CD4-positive, alpha-beta T cell treated with Interleukin-6 at 100 ng/mL for 8 hours (primary cell): ENCODE measurements at places on chromosomes 6 and 20.

- DNase-seq: no peak
These were observed 1.7 kb downstream of the SAPCD1 start for GRCh38 chr6:31764198-31764597.

DNA sequence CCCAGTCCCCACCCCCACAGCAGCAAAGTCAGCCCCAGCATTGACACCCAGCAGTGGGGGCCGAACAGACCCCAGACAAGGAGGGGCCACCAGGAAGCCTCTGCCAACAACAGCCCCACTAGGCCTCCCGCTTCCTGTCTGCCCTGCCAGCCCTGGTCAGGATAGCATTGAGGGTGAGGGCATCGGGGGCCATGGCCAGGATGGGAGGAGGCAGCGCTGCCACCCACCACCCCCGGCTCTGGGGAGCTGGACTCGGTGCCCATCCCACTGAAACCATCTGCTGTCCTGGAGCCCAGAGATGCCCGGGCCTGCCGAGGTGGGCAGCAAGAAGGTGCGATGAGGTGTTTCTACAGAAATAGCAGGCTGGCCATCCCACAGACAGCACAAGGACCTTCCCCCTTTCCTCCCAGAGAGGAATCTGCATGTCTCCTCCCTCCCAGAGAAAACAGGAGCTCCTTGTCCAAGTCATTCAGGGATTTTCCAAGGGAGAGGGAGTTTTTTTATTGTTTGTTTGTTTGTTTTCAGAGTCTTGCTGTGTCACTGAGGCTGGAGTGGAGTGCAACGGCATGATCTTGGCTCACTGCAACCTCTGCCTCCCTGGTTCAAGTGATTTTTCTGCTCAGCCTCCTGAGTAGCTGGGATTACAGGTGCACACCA lies 62.1 kb upstream of the BHLHE23 start:
- DNase-seq: no peak

DNA sequence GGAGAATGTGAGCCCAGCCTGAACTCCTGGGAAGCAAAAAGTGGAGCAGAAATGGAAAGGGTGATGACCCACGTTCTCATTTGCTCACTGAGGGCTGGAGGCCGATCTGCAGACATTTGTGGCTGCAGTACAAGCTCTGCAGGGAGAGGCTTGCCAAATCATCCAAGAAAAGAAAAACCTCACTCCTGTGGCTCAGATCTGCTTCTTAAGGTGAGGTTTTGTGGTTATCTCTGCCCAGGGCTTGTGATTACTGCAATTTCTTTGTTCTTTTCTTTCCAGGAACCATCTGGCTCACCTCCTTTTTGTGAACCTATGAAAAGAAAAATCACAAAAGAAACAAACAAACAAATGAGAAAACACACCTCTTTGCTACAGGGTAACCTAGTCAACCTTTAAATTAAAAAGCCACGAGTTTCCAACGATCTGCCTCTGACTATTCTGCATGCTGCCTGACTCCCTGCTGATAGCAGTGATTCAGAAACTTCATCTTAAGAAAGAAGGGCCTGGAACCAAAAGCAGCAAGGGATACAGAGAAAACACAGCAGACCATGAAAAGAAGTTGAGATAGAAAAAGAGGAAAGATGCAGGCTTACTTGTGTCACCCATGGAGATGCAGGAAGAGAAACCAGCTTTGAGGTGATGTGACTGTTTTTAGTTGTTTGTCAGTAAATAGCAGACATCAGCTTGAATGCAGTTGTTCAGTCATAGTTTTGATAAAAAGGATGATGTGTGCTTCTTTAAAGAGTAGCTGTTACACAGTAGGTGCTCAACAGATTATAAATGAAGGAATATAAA lies 165.1 kb downstream of the LMBRD1 start:
- no peak for DNase-seq

- DNase-seq: no peak
These were observed 50.9 kb downstream of the MYH7B start for GRCh38 chr20:35006531-35006971.

GRCh38 chr20:11080781-11081377 lies 407.1 kb upstream of the JAG1 start:
- no peak for DNase-seq

- no peak for DNase-seq
These were observed 136.9 kb downstream of the SASH1 start for GRCh38 chr6:148479497-148479896.

GRCh38 chr6:138562691-138563090 lies 63.4 kb upstream of the NHSL1 start:
- DNase-seq: no peak

DNA sequence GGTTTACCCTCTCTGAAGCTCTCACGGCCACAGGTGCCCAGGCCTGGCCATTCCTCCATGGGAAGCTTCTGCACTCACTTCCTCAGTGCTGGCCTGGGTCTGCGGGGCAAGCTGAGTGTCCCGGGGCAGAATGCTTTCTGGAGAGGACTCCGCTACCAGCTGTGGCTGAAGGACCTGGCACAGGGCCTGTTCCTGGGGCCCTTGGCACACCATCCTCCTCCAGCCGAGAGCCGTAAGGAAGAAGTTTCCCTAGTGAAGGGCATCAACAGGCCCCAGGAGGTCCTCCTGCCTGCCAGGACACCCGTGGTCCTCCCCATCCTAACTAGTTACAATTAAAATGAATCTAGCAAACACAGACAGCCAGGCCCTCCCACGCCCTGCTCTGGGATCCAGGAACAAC lies 14.0 kb upstream of the KCNK15 start:
- DNase-seq: no peak

- no peak for DNase-seq
These were observed 159.2 kb upstream of the C6orf118 start for GRCh38 chr6:165468340-165469235.

DNA sequence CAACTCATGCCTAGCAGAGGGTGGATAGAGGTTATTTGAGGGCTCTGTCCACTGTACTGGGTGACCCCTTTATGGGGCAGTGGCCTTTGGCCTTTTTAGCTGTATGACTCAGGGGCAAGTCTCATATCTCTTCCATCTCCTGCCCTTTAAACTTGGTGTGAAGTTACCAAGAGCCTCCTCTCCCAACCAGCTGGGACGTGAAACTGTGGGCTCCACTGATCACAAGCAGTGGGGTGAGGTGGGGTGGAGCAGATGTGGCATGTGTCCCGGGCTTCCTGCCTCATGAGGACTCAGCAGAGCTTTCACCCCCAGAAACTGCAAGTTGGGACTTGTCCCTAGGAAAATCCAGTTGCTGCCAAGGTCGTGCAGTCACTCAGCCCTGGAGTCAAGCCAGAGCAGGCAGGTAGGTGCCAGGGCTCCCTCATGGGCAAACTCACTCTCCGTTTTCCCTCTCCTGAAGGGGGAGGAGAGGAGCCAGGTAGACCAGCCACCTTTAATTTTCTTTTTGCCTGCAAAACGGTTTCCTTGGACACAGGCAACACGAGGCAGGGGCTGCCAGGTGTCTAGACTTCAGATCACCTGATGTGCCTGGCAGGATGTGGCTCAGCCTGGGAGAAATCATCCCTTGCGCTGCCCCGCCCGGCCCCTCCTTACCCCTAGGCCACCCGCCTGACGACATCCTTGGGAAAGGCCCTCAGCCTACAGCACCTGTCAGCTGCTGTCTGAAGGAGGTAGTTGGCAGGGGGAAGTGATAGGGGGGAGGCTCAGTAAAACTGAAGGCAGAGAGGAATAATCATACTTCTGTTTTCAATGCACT lies 4.0 kb downstream of the CDKN1A start:
- peak; percentile 67 for DNase-seq

GRCh38 chr6:2773449-2773848 lies 8.3 kb downstream of the WRNIP1 start:
- DNase-seq: no peak

DNA sequence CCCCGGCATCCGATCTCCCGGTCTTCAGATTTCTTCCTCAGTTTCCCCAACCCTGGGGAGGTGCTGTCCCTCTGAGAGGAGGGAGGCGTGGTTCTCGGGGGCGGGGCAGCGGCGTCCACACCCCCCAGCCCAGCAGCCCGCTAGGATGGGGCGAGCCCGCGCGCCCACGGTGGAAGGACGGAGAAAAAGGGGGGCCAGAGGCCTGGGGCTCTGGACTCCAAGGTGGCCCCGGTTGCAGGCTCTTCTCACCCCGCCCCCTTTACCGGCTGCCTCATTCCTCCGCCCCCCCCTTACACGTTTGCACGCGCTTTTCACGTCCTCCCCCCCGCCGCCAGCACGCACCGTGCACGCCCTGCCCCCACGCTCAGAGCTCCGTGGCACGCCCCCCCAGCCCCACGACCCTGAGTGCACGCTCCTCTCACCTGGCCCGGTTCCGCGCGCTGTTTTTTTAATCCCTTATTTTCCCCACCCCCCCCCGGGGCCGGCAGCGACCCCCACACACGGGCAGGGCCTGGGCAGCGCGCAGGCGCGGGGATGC lies 402 bp downstream of the ZBTB12 start:
- DNase-seq: peak; percentile 68

DNA sequence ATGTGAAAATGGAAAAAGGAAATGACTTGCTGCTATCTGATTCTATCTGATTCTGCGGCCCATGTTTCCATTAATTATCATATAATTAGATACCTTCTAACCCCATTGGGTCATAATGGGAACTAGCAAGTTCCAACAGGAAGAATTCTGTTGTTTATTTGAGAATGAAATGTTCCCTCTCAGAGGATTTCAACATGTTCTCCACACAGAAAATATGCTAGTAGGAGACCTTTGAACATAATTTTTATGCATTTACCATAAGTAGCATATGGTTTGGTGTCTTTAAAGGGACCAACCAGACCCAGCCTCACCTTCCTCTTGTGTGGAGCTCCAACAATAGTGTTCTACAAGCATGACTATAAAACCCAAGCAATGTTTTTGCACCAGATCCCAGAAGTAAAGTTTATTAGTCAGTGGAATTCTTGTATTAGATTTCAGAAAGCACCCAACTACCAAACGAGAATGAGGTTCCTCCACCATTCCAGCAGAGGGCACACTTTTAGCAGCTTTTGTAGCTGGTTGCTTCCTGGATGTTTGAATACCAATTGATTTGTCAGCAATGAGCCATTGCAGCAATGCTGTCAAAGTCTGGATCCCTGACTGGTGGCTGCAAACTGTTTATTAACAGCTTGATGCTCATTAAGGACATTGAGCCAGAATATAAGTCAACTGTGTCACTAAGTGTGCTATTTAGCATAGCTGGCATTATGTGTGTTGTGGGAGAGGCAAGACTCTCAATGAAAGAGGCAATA lies 143.6 kb upstream of the GJE1 start:
- DNase-seq: peak; percentile 12

- no peak for DNase-seq
These were observed 654.7 kb downstream of the EPM2A start for GRCh38 chr6:145080651-145081050.

GRCh38 chr6:76124018-76124417 lies 51.6 kb upstream of the IMPG1 start:
- DNase-seq: no peak

DNA sequence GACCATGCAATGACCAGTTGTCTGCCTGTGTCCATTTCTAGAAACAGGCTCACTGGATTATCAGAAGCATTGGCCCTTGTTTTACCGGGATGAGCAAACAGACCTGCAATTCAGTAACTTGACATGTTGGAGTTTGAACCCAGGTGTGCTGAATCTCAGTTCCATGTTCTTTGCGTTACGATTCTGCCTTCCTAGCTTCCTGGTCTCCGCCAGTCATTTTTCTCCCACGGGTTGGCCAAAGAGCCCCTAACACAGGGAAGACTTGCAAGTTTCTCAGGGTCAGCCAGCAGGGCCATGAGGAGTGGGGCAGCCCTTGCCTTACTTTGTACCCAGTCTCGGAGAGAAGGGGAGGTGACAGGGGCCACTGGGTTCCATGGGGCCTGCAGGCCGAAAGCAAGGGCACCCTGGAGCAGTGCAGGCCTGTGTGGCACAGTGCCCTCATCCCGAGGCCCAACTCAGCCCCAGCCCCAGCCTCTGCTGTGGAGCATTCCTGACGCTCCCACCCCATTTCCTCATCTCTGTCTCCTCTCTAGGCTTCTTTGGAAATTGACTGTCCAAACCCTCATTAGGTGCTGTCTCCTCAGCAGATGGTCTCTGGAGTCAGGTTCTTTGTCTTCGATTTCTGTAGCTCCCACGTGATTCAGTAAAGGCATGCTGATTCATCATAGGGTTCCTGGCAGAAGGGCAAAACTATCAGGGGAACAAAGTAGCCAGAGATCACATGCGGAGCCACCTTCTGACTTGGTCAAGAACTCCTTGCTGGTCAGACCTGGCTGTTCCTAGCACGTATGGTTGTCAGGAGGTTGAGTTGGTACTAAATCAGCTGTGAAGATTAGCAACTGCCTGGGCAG lies 23.6 kb downstream of the CDS2 start:
- DNase-seq: no peak

DNA sequence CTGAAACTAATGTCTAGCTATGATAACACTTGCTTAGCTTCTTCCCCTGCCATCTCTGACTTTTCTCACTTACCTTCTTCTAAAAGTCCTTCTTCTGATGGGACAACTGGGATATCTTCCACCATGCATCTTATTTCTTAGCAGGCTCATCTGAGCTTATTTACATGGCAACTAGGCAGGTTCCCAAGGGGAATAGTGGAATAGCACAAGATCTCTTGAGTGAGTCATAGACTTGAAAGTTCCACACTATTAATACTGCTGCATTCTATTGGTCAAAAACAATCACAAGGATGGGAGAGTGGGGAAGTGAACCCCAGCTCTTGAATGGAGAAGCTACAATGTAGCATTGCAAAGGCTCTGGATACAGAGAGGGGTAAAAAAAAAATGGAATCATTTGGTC lies 142.1 kb downstream of the HAO1 start:
- DNase-seq: no peak
